ENCODE measurements at places on chromosomes 7 and 10. TPM values are rescaled to one million over a fixed set of nuclear protein-coding genes. Genes with fewer than 3 reads are reported as not detected.

STEAP1B gene
- 0.23 TPM for total RNA-seq

VAX1 gene
- total RNA-seq = not detected

PAPOLB gene
- not detected for total RNA-seq

GIMAP6 gene
- total RNA-seq = 26.5 TPM

PRF1 gene
- 142 TPM for total RNA-seq

RARRES2 gene
- not detected for total RNA-seq

NOS3 gene
- total RNA-seq = 9.1 TPM

ADAP1 gene
- 68.9 TPM for total RNA-seq

RPEL1 gene
- 0.08 TPM for total RNA-seq

ELFN1 gene
- total RNA-seq = 0.27 TPM

NUTM2D gene
- total RNA-seq = 1.6 TPM

KCNIP2 gene
- 1.1 TPM for total RNA-seq

SCIN gene
- 0.27 TPM for total RNA-seq

PCLO gene
- not detected for total RNA-seq

ZNF679 gene
- total RNA-seq = not detected

BCAP29 gene
- total RNA-seq = 38.5 TPM

ZNF3 gene
- 27.4 TPM for total RNA-seq

MYL10 gene
- not detected for total RNA-seq

CACNB2 gene
- total RNA-seq = not detected

CCL24 gene
- not detected for total RNA-seq

PALD1 gene
- total RNA-seq = 0.46 TPM

NYAP1 gene
- 0.15 TPM for total RNA-seq

WNT2 gene
- not detected for total RNA-seq

PROSER2 gene
- 1.6 TPM for total RNA-seq

C7orf57 gene
- 2.1 TPM for total RNA-seq

ZWINT gene
- 116 TPM for total RNA-seq

PIP gene
- not detected for total RNA-seq

CDHR1 gene
- 1.8 TPM for total RNA-seq

PTCD1 gene
- total RNA-seq = 7.0 TPM

CTAGE8 gene
- not detected for total RNA-seq

CPED1 gene
- total RNA-seq = 0.04 TPM

STRIP2 gene
- total RNA-seq = 27.8 TPM

MAP3K8 gene
- total RNA-seq = 36.4 TPM

SPDYE11 gene
- not detected for total RNA-seq
